Cerebellar nuclear complex (tissue), 1 donor: ENCODE measurements at places on chromosomes 13 and 19.
A peak's percentile ranks its signal among the peaks of the same experiment; 100 is the strongest.

GRCh38 chr19:31223740-31224534 is 125.3 kb downstream of the TSHZ3 start:
- DNase-seq: no peak

DNA sequence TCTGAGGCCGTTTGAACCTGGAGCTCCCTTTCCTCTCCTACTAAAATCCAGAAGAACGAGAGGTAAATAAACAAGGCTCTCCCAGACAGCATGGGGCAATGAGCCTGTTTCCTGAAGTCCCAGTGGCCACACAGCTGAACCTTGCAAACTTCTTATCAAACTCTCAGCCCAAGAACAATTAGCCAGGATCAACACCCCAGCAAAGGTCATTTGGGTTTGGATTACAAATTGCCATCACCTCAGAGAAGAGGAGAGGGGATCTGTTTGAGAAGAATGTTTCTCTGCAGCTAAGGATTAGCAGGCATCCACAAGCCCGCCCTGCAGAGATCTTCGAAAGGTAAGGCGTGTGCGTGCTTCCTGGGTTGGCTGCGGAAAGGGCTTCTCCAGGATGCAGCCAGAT is 201.9 kb upstream of the SOX1 start:
- DNase-seq: no peak

DNA sequence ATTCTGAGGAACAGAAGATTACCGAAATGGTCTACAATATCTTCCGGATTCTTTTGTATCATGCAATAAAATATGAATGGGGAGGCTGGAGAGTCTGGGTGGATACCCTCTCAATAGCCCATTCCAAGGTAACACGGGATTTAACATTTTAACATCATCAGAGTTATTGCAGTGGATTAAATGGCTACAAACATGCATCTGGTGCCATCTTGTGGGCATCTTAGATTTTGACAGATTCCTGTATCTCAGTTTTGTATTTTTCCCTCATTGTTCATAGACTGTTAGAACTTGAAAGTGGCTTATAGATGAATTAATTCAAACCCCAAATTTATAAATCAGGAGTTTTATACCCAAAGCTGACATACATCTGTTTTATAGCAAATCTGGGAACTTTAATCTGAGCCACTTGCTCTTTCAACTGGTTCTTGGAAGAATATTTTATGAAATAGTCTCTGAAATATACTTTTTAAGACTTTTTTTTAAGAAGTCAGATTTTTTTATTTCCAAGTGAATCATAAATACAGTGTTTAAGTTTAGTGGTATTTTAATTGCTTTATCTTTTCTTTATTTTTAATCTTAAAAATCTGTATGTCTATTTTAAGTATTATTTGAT is 215.2 kb downstream of the NBEA start:
- no peak for DNase-seq

- no peak for DNase-seq
These were observed 12.9 kb downstream of the CYTH2 start for GRCh38 chr19:48481846-48482639.

GRCh38 chr13:106233134-106233735 is 302.2 kb downstream of the EFNB2 start:
- no peak for DNase-seq

- no peak for DNase-seq
These were observed 7.6 kb upstream of the KANK2 start for GRCh38 chr19:11204943-11205349.

GRCh38 chr19:43809762-43810696 is 7.8 kb upstream of the LYPD5 start:
- peak; percentile 8 for DNase-seq

GRCh38 chr19:31674503-31675192 is 325.4 kb upstream of the TSHZ3 start:
- no peak for DNase-seq

DNA sequence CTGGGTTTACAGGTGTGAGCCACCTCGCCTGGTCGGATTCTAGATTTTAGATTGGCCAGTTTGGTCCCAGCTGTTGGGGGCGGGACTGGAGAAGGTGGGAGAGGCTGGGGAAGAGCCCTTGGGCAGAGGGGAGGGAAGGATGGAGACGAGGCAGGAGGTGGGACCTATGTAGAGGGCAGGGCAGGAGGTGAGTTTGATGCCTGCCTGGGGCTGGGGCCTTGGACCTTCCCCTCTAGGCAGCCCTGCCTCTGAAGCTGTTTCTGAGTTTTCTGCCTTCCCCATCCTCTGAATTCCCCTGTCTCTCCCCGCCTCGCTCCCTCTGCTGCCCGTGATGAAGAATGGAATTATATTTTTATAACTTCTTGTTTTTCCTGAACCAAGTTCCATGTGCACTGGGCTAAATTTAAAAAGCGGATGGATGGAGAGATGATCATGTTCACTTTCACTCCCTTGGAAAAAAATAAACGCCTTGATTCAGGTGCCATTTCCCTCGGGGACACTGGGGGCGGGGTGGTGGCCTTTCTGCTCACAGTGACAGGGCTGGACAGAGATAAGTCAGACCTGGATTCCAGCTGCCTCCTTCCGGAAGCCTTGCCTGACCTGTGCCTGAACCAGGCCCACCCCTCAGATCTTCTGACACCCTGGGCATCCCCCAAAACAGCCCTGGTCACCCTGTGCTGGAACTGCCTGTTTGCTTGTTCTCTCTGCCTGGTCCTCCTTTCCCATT is 16.5 kb upstream of the TNFAIP8L1 start:
- no peak for DNase-seq

- no peak for DNase-seq
These were observed 395.5 kb downstream of the EFNB2 start for GRCh38 chr13:106139942-106140341.

GRCh38 chr13:44131069-44131614 is 242.5 kb upstream of the SERP2 start:
- peak; percentile 18 for DNase-seq

DNA sequence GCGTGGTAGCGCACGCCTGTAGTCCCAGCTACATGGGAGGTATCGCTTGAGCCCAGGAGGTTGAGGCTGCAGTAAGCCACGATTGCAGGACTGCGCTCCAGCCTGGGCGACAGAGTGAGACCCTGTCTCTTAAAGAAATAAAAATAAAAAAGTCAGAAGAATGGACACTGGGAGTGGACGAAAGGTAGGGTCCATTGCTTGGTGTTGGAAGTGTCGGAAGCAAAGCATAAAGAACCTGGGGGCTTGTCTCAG is 392 bp upstream of the ARHGAP33 start:
- DNase-seq: no peak

DNA sequence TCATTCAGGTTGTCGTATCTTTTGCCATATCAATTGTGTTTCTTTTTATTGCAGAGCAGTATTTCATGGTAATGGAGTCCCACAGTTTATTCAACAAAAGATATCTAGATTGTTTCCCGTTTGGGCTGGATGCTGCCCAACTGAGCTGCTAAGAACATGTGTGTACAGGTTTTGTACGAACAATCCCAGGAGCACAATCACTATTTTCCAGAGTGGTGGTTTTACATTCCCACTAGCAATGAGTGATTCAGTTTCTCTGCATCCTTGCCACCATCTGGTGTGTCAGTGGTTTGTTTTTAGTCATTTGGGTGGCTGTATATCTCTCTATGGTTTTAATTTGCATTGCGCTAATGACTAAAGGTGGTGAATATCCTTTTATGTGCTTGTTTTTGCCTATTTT is 52.7 kb upstream of the ZDHHC20 start:
- DNase-seq: no peak

- no peak for DNase-seq
These were observed 940.8 kb upstream of the PCDH9 start for GRCh38 chr13:68170961-68171360.

- no peak for DNase-seq
These were observed 78.6 kb downstream of the SPACA7 start for GRCh38 chr13:112454648-112455334.

DNA sequence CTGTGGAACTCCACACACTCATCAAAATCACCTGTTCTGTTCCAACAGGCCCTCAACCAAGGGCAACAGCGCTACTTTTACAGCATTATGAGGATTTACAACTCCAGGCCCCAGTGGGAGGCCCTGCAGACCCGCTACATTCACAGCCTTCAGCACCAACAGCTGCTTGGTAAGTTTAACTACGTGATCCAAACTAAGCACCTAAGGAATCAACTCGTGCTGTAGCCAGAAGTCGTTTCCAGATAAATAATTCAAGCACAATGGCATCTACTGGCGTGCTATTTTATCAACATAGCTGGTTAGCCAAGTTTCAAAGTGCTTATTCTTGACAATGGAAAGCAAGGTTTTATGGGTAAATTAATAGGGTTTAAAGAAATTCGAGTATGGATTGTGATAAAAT is 5.3 kb downstream of the FAM216B start:
- no peak for DNase-seq

DNA sequence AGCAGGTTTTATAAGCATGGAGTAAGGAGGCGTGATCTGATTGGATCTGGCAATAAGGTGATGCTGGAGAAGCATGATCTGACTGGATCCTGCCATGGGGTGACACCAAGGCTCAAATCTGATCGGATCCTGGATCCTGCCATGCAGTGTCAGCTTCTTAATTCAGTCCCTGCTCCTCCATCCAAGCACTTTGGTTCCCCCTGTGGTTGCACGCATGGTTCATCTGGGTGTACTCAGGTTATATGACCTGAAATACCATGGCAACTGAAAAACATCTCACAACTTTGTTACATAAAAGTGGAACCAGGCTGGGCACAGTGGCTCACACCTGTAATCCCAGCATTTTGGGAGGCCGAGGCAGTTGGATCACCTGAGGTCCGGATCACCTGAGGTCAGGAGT is 17.6 kb upstream of the KLK4 start:
- no peak for DNase-seq

- no peak for DNase-seq
These were observed 3.3 kb downstream of the P2RY11 start for GRCh38 chr19:10114651-10115391.

- no peak for DNase-seq
These were observed 59.4 kb downstream of the ZAR1L start for GRCh38 chr13:32255724-32256109.

- DNase-seq: no peak
These were observed 1.5 kb downstream of the SBNO2 start for GRCh38 chr19:1172353-1173158.

GRCh38 chr13:39699274-39699673 is 43.8 kb downstream of the COG6 start:
- DNase-seq: no peak

DNA sequence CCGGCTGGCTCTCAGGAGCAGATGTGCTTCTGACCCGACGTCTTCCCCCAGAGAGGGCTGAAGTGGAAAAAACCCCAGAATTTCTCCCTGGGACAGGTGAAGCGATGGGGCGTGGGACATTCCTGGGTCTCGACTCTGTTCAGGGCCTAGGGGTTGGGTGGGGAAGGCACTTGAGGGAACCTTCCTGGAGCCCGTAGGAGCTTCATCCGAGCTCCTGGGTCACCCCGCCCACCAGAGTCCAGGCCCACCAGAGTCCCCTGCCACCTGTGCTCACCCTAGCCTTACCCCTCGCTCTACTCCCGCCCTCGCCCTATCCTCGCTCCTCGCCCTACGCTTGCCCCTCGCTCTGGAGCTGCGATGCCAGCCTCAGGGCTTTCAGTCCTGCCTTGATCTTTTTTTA is 23.2 kb downstream of the EPN1 start:
- DNase-seq: no peak

- no peak for DNase-seq
These were observed 5.1 kb downstream of the DOT1L start for GRCh38 chr19:2168619-2169424.

GRCh38 chr13:111296417-111296816 is 24.0 kb upstream of the TEX29 start:
- no peak for DNase-seq

DNA sequence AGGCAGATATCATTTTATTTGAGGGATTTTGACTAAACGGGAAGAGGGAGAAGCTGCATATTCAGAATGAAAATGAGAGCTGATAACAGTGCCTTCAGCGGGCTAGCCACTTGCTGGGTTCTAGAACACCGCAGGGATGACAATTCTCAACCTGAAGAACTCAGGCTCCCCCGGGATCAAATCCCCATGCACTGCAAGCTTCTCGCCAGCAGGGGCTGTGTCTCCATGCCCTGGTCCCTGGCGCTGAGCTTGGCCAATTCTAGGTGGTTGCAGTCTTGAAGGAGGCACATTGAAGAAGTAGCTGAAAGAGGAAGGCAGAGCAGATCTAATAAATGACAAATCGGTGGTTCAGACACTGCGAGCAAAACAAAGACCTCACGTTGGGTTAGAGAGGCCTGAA is 128.7 kb downstream of the UQCRFS1 start:
- no peak for DNase-seq
